ENCODE measurements at places on chromosomes 6 and 20.

- DNase-seq, result no peak
These were observed 91.8 kb upstream of the NHSL1 start for GRCh38 chr6:138590796-138591709.

GRCh38 chr6:167849846-167850459 lies 23.2 kb downstream of the AFDN start:
- no peak for DNase-seq

DNA sequence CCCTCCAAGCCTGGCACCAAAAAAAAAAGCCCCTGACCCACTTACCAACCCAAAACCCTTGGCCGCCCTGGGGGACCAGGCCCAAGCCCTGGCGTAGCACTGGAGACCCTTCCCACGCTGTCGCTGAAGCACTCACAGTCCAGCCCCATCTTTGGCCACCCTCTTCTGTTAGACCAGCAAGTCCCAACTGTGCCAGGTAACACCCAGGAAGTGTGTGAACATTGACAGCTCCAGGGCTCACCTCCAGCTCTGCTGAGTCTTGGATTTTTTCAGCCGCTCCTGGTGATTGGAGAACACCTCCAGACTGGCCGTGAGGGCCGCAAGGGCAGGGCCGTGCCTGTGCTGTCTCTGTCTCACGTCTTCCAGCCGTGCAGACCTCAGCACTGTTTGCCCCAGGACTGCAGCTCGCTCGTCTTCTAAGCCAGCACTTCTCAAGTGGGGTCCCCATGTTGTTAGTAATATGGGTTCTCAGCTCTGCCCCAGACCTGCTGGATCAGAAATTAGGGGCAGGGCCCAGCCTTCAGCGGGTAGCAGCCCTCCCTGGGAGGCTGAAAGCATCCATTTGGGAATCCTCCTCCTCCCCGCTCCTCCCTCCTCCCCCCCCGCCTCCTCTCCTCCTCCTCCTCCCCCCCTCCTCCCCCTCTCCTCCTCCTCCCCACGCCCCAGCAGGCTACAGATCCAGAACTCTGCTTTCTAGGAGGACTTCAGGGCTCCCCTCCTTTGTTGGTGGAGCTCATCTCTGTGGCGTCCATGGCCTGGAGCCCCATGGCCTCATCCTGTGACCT lies 18.1 kb downstream of the NPEPL1 start:
- DNase-seq, result no peak

- no peak for DNase-seq
These were observed 48.2 kb downstream of the PLG start for GRCh38 chr6:160750276-160750689.

DNA sequence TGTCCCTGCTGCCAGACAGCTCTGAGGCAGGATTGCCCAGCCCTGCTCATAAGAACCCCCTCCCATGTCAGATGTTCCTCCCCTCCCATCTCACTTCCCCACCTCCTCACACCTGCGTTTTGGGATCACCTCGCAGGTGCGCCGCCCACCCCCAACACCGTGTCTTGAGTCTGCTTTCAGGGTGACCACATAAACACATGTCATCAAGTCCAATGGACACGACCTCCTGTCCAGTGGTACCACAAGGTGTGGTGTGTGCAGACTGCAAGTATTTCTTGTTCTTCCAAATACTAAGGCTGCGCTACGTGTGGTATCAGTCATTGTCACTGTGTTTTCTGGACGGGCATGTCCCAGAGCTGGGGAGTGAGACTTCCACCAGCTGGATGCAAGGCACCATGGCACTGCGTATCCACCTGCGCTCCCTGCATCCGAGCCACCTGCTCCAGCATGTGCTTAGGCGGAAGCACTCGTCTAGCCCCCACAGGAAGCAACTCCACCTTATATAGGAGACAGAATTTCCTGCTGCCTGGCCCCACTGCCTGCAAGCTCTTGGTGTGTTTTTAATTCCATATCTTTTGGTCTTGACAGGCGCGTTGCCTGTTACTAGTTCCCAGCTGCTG lies 119.7 kb upstream of the NXT1 start:
- DNase-seq, result no peak

DNA sequence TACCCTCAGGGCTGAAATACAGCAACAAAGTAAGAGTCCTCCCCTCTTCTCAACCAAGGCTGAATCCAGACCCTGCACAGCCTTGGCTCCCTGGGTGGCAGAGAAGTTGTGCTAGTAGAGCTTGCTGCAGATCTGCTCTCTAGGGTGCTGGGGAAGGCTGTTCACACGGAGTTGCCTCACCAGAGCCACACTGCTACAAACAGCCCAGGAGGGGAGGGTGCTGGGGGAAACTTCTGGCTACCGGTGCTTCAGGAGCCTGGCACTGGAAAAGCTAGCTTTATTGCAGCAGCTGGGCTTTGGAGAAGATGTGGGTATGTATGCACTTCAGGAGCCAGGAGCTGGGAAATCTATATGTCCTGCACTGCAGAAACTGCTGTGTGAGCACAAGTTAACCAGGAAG lies 37.6 kb upstream of the SUPT3H start:
- no peak for DNase-seq

DNA sequence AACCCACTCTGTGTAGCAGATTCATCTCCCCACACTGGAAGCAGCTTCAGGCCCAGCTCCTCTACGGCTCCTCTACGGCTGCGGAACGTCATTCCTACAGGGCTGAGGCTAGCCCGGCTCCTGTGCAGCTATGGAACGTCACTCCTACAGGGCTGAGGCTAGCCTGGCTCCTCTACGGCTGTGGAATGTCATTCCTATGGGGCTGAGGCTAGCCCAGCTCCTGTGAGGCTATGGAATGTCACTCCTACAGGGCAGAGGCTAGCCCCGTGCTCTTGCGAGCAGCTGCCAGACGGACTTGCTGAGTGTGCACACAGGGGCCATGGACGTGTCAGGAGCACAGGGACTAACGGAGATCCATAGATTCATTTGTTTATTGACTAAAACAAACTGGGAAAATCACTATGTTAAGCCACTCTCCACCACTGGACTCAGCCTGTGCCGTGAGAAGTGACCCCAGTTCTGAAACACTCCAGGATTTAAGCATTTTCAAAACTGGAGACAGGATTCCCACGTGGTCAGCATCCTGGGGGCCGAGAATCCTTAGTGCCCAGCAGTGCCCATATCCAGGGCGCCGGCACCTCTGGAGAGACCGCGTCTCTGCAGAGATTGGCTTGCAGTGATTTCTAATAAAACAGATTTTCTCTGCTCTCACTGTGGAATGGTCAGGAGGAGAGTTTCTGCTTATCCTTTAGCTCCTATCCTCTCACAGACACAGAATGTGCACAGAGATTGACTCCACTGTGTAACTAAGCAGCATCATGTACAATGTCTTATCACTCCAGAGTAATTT lies 5.0 kb downstream of the KCNQ2 start:
- no peak for DNase-seq

- DNase-seq, result no peak
These were observed 139.0 kb downstream of the PCSK2 start for GRCh38 chr20:17365831-17366230.

DNA sequence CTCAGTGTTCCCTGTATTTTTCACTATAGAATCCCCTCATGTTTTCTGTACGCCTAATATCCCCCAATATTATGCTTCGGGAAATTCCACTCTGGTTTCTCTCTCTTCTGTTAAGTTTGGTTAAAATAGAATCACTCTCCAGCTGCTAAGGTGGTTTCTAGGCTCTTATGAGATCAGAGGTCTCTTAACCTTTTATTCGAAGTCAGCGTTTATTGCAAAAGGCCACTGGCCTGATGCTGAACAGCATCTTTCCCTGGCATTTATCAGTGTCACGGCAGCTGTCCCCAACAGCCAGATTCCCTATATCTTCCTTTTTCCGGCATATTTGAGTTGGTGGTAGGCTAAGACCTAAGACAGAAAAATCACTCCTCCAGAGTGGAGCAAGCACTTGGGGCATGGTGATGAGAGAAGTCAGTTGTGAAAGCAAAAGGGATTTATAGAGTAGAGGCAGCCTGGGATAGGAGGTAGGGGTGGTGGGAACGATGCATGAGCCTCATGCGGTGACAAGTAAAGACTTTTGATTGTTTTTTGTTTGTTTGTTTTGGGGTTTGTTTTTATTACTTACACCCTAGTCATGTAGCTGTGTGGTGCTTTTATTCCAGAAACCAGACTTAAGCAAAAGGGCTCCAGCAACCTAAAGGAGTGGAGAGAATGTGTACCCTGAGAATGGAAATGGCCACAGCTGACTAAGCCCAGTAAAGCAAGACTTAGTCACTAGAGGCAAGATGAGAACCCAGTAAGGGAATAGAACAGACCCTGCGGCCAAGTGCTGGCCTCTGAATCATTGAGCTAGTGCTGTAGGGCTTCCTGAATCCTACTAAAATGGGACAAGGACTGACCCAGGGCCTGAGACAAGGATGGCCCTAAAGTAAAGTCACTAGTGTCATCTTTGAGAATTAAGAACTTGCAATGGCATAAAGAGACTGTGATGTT lies 233.0 kb upstream of the PRND start:
- no peak for DNase-seq

Data from smooth muscle cell of the brain vasculature (primary cell).